Right lobe of liver (tissue), 6 donors: ENCODE measurements at places on chromosomes 5 and 9. TPM values are rescaled to one million over a fixed set of nuclear protein-coding genes. Genes with fewer than 3 reads are reported as not detected.

DNA sequence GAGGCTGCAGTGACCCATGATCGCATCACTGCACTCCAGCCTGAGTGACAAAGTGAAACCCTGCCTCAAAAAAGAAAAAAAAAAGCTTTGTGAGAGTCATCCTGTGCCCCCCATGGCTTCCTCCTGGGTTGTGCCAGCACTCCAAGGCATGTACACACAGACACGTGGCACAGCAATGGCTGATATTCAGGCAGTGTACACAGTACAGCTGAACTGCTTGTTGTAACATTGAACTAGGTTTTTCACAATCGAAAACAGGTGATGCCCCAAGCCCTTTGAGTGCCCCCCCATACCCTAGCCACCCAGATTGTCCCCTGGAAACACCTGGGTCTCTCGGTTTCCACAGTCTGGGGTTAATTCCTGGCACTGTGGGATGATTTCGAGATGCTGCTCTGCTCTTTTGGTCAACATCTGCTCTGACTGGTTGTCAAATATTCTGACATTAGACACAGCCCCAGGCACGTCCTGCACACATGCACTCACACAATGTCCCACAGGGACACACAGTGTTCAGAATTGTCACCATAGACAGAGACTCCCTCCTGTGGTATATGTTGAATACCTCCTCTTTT lies 9.2 kb downstream of the SPINK4 start:
- no peak for DNase-seq
- no peaks in the 10 kb centered on the region for H3K4me1 ChIP-seq
- no peak overlapping the region for H3K4me3 ChIP-seq
- no peak overlapping the region for H3K27ac ChIP-seq
- H3K36me3 ChIP-seq: peaks cover 10% of the 10 kb centered on the region
- no peaks in the 10 kb centered on the region for H3K27me3 ChIP-seq

DNA sequence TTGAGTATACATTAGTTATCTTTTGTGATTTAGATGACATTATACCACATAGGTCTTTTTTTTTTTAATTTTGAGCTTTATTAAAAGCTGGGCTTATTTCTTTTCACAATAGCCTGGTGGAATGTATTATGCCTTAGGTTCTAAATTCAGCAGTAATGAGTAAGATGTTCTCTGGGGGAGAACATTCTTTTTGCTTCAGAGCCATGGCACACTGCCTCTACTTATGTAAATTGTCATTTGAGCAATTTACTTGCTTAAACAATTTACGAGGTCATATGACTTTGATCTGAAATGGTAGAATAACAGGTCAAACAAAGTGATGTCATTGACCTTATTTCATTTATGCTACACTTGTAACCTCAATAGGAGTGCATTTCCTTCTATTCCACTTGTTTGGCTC lies 154.2 kb downstream of the FOCAD start:
- H3K4me3 ChIP-seq: no peak overlapping the region
- H3K27me3 ChIP-seq: no peaks in the 10 kb centered on the region
- H3K36me3 ChIP-seq: no peaks in the 10 kb centered on the region
- no peaks in the 10 kb centered on the region for H3K4me1 ChIP-seq
- H3K27ac ChIP-seq: no peak overlapping the region
- no peak for DNase-seq

GRCh38 chr9:87640385-87640795 lies 85.5 kb upstream of the CTSL start:
- no peaks in the 10 kb centered on the region for H3K36me3 ChIP-seq
- peak overlapping the region; percentile 70 for H3K27ac ChIP-seq
- H3K4me1 ChIP-seq: peaks cover 39% of the 10 kb centered on the region

DNA sequence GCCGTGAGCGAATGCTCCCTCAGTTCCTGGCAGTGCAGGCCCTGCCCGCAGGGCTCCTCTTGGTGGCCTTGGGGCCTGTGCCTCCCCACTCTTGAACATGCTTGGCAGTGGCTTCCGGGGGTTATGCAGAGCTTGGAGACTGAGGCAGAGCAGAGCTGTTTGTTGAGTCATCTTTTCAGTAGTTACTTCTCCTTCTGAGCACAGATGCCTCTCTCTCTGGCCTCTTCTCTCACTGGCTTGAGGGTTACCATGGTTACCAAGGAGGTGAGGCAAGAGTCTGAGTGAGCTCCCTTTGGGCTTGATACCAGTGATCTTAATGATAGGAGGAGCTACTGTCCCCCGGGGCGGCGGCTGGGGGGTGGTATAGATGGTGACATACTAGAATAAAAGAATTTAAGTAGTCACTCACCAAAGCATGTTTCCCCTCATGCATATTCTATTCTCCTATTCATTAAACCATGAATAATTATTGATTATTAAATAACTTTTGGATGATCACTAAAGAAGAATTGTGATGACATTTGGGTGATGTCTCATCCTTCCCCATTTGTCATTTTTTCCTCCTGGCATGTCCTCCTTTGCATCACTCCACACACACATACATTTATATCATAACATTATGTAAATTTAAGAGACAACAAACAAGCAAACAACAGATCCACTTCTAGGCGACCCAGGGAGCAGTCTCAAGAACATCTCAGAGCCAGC lies 111.1 kb downstream of the ARHGAP26 start:
- no peaks in the 10 kb centered on the region for H3K27me3 ChIP-seq
- H3K4me3 ChIP-seq: no peak overlapping the region
- no peak for DNase-seq
- H3K36me3 ChIP-seq: no peaks in the 10 kb centered on the region

The PCDHA12 gene
- not detected for total RNA-seq

GRCh38 chr5:120507197-120507596 lies 43.1 kb downstream of the PRR16 start:
- no peak overlapping the region for H3K4me3 ChIP-seq
- H3K36me3 ChIP-seq: no peaks in the 10 kb centered on the region
- H3K4me1 ChIP-seq: no peaks in the 10 kb centered on the region
- no peak overlapping the region for H3K27ac ChIP-seq
- no peaks in the 10 kb centered on the region for H3K27me3 ChIP-seq

DNA sequence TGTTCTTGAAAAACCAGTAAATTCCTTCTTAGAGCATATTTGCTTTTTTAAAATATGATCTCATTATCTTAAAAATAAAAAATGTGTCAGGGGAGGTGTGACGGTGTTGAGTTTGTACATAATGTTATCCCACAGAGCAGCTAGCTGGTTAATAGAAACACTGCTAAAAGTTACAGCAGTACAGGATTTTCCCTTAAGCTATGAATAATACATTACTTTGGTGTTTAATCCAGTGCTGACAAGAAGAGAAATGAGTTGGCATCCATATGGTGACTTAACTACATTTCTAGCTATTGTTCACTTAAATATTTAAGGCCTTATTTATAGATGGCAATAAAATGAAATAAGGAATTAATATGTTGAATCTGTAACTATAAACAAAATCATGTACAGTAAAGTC lies 883.1 kb downstream of the CDH18 start:
- H3K36me3 ChIP-seq: no peaks in the 10 kb centered on the region
- H3K4me1 ChIP-seq: no peaks in the 10 kb centered on the region
- no peak overlapping the region for H3K4me3 ChIP-seq

- H3K36me3 ChIP-seq: no peaks in the 10 kb centered on the region
- H3K27me3 ChIP-seq: no peaks in the 10 kb centered on the region
- no peak for DNase-seq
- H3K4me1 ChIP-seq: peaks cover 10% of the 10 kb centered on the region
These were observed 163.8 kb downstream of the TSSK1B start for GRCh38 chr5:113271015-113271414.

The MRRF gene
- total RNA-seq: 17.9 TPM

The TMEM141 gene
- total RNA-seq: 60.3 TPM

- H3K4me3 ChIP-seq: no peak overlapping the region
- no peaks in the 10 kb centered on the region for H3K36me3 ChIP-seq
- H3K27ac ChIP-seq: peak overlapping the region; percentile 81
- DNase-seq: peak; percentile 79
- H3K27me3 ChIP-seq: no peaks in the 10 kb centered on the region
These were observed 65.8 kb upstream of the PLPP6 start for GRCh38 chr9:4596165-4596922.

DNA sequence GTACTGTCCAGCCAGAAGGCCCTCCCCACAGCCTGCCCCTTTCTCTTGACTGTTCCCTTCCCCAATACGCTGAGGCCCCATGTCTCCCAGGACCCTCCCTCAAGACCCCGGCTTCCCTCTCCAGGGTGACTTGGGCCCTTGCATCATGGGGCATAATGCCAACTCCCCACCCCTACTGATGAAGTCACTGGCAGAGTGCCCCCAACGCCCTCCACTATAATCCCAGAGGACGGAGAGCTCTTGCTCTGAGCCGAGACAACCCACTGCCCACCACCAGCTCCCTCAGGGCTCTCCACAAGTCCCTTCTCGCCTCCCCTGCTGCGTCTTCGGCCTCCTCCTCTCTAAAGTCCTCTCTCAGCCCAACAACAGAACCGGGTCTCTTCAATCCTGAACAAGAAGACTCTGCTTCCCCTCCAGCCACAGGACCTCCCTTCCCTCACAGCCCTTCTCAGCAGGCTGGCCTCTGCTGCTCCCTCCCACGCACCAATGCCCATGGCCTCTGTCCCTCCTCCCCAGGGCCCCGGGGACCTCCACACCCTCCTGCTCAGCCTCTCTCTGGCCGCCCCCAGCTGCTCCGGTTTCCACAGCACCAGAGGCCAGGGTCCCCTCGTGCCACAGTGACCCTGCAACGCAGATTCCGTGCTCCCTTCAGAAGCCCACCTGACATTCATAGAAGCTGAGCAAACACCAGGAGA lies 47.6 kb downstream of the ADAMTS2 start:
- H3K4me1 ChIP-seq: no peaks in the 10 kb centered on the region
- H3K27ac ChIP-seq: no peak overlapping the region
- no peak overlapping the region for H3K4me3 ChIP-seq
- H3K27me3 ChIP-seq: no peaks in the 10 kb centered on the region
- peak; percentile 13 for DNase-seq

The PHF24 gene
- total RNA-seq: not detected

The CCL19 gene
- total RNA-seq: 6.5 TPM

DNA sequence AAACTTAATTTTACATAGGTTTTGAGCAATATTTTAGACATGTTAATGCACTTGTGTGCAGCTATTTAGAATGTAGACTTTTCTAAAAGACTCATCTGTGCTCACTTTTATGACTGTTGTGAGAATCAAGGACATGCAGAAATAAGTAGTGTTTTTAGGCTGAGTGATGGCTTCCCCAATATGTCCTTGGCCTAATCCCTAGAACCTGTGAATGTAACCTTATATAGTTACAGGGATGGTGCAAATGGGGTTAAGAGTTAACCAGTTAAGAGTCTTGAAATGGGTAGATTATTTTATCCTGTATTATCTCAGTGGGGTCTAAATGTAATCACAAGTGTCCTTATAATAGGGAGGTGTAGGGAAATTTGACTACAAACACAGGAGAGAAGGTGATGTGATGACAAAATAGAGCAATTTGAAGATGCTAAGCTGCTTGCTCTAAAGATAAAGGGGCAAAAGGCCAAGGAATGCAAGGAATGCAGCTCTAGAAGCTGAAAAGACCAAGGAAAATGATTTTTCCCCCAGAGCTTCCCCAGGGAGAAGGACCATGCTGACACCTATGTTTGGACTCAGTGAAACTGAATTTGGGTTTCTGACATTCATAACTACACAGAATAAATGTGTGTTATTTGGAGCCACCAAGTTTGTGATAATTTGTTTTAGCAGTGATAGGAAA lies 298.0 kb upstream of the PAPPA start:
- no peak overlapping the region for H3K4me3 ChIP-seq
- no peaks in the 10 kb centered on the region for H3K4me1 ChIP-seq
- no peak overlapping the region for H3K27ac ChIP-seq
- H3K27me3 ChIP-seq: no peaks in the 10 kb centered on the region

The SV2C gene
- 0.02 TPM for total RNA-seq

The CD14 gene
- total RNA-seq: 513 TPM

The IL4 gene
- total RNA-seq: not detected

The CCNO gene
- not detected for total RNA-seq

GRCh38 chr9:101418518-101419430 lies 16.8 kb downstream of the ALDOB start:
- no peaks in the 10 kb centered on the region for H3K27me3 ChIP-seq
- no peaks in the 10 kb centered on the region for H3K4me1 ChIP-seq
- H3K27ac ChIP-seq: peak overlapping the region; percentile 14
- no peak for DNase-seq
- H3K36me3 ChIP-seq: peaks cover 3% of the 10 kb centered on the region

The CCDC192 gene
- not detected for total RNA-seq

- H3K4me3 ChIP-seq: no peak overlapping the region
- no peak for DNase-seq
- no peaks in the 10 kb centered on the region for H3K4me1 ChIP-seq
These were observed 54.0 kb upstream of the CNOT6 start for GRCh38 chr5:180439911-180440769.

- no peak for DNase-seq
- H3K4me1 ChIP-seq: no peaks in the 10 kb centered on the region
- H3K27ac ChIP-seq: no peak overlapping the region
- H3K36me3 ChIP-seq: no peaks in the 10 kb centered on the region
These were observed 966.3 kb upstream of the C9orf72 start for GRCh38 chr9:28539434-28540070.

GRCh38 chr5:174693697-174694385 lies 30.5 kb upstream of the MSX2 start:
- H3K27ac ChIP-seq: no peak overlapping the region
- no peak overlapping the region for H3K4me3 ChIP-seq
- H3K4me1 ChIP-seq: no peaks in the 10 kb centered on the region

DNA sequence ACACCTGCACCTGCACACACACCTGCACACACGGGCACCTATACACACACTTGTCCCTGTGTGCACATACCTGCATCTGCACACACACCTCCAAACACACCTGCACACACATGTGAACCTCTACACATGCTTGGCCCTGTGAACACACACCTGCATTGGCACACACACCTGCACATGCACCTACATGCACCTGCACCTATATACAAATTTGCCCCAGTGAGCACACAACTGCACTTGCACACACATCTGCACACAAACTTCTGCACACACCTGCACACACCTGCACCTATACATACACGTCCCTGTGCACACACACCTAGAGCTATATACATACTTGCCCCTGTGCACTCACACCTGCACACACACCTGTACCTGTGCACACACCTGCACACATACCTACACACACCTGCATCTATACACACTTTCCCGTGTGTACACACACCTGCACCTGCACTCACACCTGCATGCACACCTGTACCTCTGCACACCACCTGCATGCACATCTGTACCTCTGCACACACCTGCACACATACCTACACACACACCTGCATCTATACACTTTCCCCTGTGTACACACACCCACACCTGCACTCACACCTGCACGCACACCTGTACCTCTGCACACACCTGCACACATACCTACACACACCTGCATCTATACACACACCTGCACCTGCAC lies 21.5 kb upstream of the LPCAT1 start:
- no peaks in the 10 kb centered on the region for H3K36me3 ChIP-seq
- H3K27ac ChIP-seq: no peak overlapping the region
- peak; percentile 19 for DNase-seq
- H3K27me3 ChIP-seq: no peaks in the 10 kb centered on the region

- H3K36me3 ChIP-seq: peaks cover 39% of the 10 kb centered on the region
- no peak overlapping the region for H3K4me3 ChIP-seq
- no peak for DNase-seq
- no peaks in the 10 kb centered on the region for H3K4me1 ChIP-seq
- no peaks in the 10 kb centered on the region for H3K27me3 ChIP-seq
- no peak overlapping the region for H3K27ac ChIP-seq
These were observed 90.3 kb upstream of the OTULINL start for GRCh38 chr5:14491015-14491915.
